Activated CD4-positive, alpha-beta T cell treated with anti-CD3 and anti-CD28 coated beads, Interleukin-2, amount 10 ng/mL, durations not matched to agents 7 days and 5 days (primary cell): ENCODE measurements at places on chromosomes 12 and 14. TPM values are rescaled to one million over a fixed set of nuclear protein-coding genes. Genes with fewer than 3 reads are reported as not detected.

DNA sequence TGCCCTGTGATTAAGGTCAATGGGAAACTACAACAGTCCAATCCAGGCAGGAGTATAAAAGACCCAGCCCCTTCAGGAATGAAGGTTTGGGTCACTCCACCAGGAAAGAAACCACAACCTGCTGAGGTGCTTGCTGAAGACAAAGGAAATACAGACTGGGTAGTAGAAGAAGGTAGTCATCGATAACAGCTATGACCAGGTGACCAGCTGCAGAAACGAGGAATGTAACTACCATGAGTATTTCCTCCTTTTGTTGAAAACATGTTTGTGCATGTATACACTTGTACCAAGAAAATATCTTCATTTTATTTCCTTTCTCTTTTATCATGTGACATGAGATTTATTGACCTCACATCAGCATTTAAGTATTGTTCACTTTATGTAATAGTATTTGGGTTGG is 409.1 kb downstream of the FOXG1 start:
- no peaks in the 10 kb centered on the region for H3K4me1 ChIP-seq
- H3K36me3 ChIP-seq: no peaks in the 10 kb centered on the region
- no peak overlapping the region for H3K27ac ChIP-seq
- H3K4me3 ChIP-seq: no peak overlapping the region
- DNase-seq: no peak

- no peaks in the 10 kb centered on the region for H3K36me3 ChIP-seq
- no peak overlapping the region for H3K27ac ChIP-seq
- peaks cover 28% of the 10 kb centered on the region for H3K27me3 ChIP-seq
- no peaks in the 10 kb centered on the region for H3K4me1 ChIP-seq
- no peak for DNase-seq
- H3K4me3 ChIP-seq: no peak overlapping the region
Measured at GRCh38 chr12:71426300-71427047, 13.1 kb upstream of the LGR5 start.

DNA sequence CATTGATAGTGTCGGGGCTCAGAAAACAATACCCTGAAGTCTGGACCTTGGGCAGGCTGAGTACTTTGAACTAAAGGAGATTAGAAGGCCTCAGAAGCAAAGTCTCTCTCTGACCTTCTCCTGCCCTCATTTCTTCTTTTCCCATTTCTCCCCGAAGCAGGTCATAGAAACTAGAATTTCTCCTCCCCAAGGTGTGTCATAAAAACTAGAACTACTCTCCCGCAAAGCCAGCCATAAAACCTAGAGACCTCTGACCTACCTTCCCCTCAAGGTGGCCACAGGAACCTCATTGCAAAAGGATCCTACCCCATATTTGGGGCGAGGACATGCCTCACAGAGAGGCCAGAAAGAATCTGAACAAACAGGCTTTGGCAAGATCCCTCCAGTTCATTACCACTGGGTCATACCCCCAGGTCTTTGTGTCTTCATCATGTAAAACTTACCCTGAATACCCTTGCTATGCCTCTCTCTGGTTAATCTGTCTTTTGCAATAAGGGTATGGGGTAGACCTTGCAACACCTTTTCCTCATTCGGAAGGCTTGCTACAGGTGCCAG is 64.7 kb upstream of the ZFP36L1 start:
- no peak for DNase-seq
- H3K27me3 ChIP-seq: no peaks in the 10 kb centered on the region
- H3K4me1 ChIP-seq: no peaks in the 10 kb centered on the region
- no peaks in the 10 kb centered on the region for H3K36me3 ChIP-seq

GRCh38 chr12:104588047-104588920 is 131.5 kb downstream of the CHST11 start:
- peaks cover 32% of the 10 kb centered on the region for H3K36me3 ChIP-seq
- DNase-seq: no peak
- H3K27ac ChIP-seq: no peak overlapping the region
- no peak overlapping the region for H3K4me3 ChIP-seq
- H3K4me1 ChIP-seq: peaks cover 11% of the 10 kb centered on the region

- H3K27ac ChIP-seq: no peak overlapping the region
- H3K4me1 ChIP-seq: no peaks in the 10 kb centered on the region
- no peak overlapping the region for H3K4me3 ChIP-seq
- no peak for DNase-seq
Measured at GRCh38 chr12:41089438-41089837, 98.7 kb upstream of the PDZRN4 start.

GRCh38 chr12:22529281-22530060 is 14.9 kb downstream of the C2CD5 start:
- H3K4me1 ChIP-seq: peaks cover 6% of the 10 kb centered on the region
- no peak overlapping the region for H3K27ac ChIP-seq
- no peak for DNase-seq
- no peaks in the 10 kb centered on the region for H3K27me3 ChIP-seq

DNA sequence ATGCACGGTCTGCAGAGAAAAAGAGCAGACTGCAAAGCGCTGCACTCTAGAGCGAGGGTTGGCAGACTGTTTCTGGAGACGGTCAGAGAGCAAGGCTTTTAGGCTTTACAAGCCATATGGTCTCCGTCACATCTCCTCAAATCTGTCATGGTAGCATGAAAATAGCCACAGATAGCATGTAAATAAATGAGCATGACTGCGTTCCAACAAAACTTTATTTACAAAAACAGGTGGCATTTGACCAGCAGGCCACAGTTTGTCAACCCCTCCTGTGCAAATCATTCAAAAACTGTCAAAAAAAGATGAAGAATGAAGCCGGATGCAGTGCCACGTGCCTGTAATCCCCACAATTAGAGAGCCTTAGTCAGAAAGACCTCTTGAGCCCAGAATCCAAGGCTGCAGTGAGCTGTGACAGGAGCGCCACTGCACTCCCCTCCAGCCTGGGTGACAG is 18.9 kb downstream of the SYNE3 start:
- H3K27me3 ChIP-seq: no peaks in the 10 kb centered on the region
- DNase-seq: no peak
- H3K27ac ChIP-seq: no peak overlapping the region
- peaks cover 76% of the 10 kb centered on the region for H3K4me1 ChIP-seq

PACS2 gene
- total RNA-seq: 46.8 TPM

PLEKHD1 gene
- total RNA-seq: 0.15 TPM

LGR5 gene
- not detected for total RNA-seq

NTS gene
- not detected for total RNA-seq

SERPINA10 gene
- not detected for total RNA-seq

IFNG-AS1 gene
- not detected for total RNA-seq
